ENCODE measurements at places on chromosomes 12 and 14. TPM values are rescaled to one million over a fixed set of nuclear protein-coding genes. Genes with fewer than 3 reads are reported as not detected.
A peak's percentile ranks its signal among the peaks of the same experiment; 100 is the strongest.

- H3K27ac ChIP-seq = peak overlapping the region; percentile 88
- peaks cover 18% of the 10 kb centered on the region for H3K36me3 ChIP-seq
- H3K4me1 ChIP-seq = peaks cover 35% of the 10 kb centered on the region
- H3K4me3 ChIP-seq = peak overlapping the region; percentile 78
- DNase-seq = no peak
- H3K27me3 ChIP-seq = no peaks in the 10 kb centered on the region
Measured at GRCh38 chr12:57604992-57605810, 577 bp downstream of the DTX3 start.

The PSMA6 gene
- total RNA-seq = 143 TPM

DNA sequence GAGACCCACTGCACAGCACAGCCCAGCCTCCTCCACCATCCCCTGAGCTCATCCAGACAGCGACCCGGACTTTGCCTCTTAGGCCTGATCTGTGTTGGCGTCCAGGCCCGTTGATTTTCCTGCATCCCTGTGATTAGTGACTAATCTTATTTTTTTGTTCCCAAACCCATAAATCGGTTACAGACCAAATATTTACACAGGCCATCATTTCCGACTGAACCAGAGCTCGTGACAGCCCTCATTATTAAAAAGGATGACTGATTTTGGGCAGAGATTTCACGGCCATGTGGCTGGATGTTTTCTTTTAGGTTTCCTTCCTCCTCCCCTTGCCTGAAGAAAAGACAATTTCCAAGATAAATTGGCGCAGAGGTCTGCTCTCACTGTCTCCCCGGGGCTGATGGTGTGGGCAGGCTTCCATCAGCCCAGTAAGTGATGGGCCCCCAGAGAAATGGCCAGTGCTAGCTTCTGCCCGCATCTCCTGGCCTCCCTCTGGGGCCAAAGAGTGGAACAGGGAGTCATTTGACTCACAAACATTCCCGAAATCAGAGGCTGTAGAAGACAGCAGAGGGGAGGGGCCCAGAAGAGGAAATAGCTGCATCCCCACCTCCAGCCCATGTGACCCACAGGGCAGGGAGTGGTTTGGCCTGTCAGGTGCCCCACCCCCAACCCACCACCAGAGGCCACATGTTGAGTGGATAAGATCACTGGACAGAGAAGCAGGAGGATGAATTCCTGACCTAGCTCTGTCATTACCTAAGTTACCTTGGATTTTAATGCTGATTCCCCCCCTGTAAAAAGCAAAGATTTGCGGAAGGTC lies 283.5 kb downstream of the KSR2 start:
- H3K27me3 ChIP-seq = no peaks in the 10 kb centered on the region
- H3K4me1 ChIP-seq = no peaks in the 10 kb centered on the region
- no peak overlapping the region for H3K4me3 ChIP-seq
- DNase-seq = no peak

DNA sequence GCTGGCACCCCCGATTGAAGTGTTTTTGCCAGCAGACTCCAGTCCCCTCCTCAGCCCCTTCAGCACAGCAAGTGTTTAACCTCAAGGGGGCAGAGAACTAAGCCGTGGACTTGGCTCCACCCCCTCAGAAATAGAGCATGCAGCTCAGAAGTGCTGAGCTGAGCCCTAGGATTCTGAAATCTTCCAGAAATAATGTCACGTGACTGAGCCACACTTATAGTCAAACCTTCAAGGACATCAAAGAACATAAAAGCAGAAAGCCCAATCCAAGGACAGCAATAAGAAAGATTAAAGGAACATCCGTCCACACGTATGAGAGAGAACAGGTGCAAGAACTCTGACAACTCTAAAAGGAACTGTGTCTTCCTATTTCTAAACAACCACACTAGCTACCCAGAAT lies 317.7 kb upstream of the LRFN5 start:
- H3K4me1 ChIP-seq = no peaks in the 10 kb centered on the region
- H3K4me3 ChIP-seq = no peak overlapping the region
- no peak for DNase-seq
- no peak overlapping the region for H3K27ac ChIP-seq
- H3K36me3 ChIP-seq = no peaks in the 10 kb centered on the region

DNA sequence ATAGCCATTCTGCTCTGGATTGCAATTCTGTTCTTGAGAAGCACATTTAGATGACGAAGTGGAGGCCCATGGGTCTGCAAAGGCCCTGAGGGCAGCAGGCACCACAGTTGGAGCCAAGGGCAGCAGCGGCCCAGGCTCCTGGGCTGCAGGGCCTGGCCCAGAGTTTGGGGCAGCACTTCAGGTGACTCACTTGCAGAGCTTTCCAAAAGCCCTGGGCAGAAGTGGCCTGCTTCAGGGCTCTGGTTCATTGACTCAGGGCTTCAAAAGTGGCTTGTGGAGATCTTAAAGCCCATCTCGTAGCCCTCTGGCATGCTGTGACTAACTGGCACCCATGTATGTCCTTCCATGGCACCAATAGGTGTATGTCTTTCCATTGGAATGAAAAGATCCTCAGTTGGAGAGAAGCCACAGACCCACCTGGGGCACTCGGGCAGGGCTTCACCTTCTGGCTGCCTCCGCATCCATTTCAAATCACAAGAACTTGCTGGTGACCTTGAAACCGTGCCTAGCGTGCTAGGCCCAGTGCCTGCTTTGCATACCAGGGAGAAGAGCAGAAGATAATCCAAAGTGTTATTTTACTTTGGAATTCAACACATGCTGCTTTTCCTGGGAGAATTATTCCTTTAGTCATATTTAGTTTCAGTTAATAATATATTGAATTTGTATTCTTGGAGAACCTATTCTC lies 106.7 kb downstream of the PRMT8 start:
- peak overlapping the region; percentile 61 for H3K27ac ChIP-seq
- H3K4me1 ChIP-seq = peaks cover 34% of the 10 kb centered on the region
- no peak overlapping the region for H3K4me3 ChIP-seq
- no peaks in the 10 kb centered on the region for H3K36me3 ChIP-seq

The KLRC2 gene
- not detected for total RNA-seq

The SRP54 gene
- 33.3 TPM for total RNA-seq

DNA sequence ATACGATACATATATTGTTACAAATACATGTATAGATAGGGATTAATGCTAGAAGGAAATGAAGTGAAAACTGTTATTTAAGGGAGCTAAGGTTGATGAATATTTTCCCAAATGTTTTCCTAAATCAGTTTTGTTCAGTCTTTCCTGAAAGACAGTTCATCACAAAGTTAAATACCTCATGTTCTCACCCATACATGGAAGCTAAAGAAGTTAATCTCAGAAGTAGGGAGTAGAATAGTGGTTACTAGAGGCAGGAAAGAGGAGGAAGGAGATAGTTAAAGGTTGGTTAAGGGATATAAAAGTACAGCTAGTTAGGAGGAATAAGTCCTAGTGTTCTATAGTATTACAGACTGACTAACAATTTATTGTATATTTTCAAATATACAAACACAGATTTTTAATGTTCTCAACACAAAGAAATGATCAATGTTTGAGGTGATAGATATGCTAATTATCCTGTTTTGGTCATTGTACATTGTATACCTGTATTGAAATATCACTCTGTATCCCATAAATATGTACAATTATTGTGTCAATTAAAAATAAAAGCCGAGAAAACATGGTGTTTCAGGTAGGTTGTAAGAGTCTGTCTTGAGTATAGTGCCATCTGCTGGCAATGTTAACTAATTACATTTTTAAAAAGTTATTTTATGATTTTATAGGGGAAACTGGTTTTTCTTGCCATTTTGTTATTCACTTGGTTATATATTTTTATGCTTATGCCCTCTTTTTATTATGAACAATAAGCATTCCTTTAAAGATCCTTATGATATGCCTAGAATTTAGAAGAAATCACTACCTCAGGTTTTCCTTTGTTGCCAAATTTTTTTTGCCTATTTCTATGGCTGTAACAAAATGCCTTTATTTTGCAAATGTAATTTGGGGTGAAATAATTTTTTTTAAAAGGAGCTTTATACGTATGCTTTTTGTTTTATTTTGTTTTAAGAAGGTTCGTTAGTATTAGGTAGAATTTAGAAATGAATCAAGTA lies 26.9 kb downstream of the ZDHHC17 start:
- no peak overlapping the region for H3K4me3 ChIP-seq
- no peaks in the 10 kb centered on the region for H3K27me3 ChIP-seq
- no peaks in the 10 kb centered on the region for H3K36me3 ChIP-seq
- no peak overlapping the region for H3K27ac ChIP-seq
- no peak for DNase-seq
- peaks cover 16% of the 10 kb centered on the region for H3K4me1 ChIP-seq

The STX2 gene
- total RNA-seq = 24.5 TPM

- no peak overlapping the region for H3K27ac ChIP-seq
- H3K36me3 ChIP-seq = no peaks in the 10 kb centered on the region
- no peaks in the 10 kb centered on the region for H3K4me1 ChIP-seq
Measured at GRCh38 chr12:62862259-62862881, 72.6 kb downstream of the PPM1H start.

All from right atrium auricular region (tissue), 2 donors.